ENCODE measurements at places on chromosomes 1 and 21. TPM values are rescaled to one million over a fixed set of nuclear protein-coding genes. Genes with fewer than 3 reads are reported as not detected.

NTMT2 gene
- not detected for total RNA-seq

SLC2A5 gene
- 7.5 TPM for total RNA-seq

SAMD13 gene
- 3.0 TPM for total RNA-seq

CYP4X1 gene
- total RNA-seq = 7.4 TPM

STPG1 gene
- 7.8 TPM for total RNA-seq

CLCA4 gene
- total RNA-seq = not detected

BEST4 gene
- 0.64 TPM for total RNA-seq

OPRD1 gene
- 0.23 TPM for total RNA-seq

CELA3A gene
- total RNA-seq = 0.23 TPM

SFN gene
- 0.99 TPM for total RNA-seq

PDE4DIP gene
- 370 TPM for total RNA-seq

Data from metanephros (tissue), 2 donors.